ENCODE measurements at places on chromosomes 12 and 14.
A peak's percentile ranks its signal among the peaks of the same experiment; 100 is the strongest.

DNA sequence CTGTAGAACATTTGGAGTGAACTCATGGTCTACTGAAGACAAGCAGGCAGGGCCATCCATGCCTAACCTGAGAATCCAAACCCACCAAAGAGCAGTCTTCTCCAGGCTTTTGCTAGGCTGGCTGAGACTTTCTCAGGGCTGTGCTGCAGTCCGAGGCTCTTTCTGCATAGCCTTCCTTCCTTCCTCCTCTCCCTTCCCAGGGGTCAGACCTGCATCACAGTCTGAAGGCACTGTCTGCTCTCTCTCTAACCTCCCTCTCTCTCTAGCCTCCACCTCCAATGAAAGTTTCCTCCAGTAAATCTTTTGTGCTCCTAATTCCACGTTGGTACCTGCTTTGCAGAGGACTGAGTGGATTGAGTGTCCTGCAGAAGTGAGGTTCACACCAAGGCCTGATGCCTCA, 6.4 kb upstream of the WSCD2 start:
- DNase-seq: no peak

GRCh38 chr12:45655186-45655585, 74.3 kb upstream of the ARID2 start:
- DNase-seq: peak; percentile 39

DNA sequence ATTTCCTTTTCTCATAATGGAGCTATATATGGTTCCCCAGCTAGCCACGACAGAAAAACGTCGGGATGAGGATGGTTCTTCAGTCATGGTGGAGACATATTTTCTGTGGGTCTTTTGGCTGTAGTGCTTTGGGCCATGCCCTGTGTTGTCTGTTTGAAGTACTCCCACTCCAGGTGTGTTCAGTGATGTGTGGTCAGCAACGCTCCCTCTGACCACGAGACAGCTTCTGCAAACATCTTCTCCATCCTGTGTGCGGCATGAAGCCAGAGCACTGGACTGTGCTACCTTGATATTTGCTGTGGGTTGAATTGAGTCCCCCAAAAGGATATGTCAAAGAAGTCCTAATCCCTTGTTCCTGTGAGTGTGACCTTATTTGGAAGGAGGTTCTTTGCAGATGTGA, 931.2 kb downstream of the NRXN3 start:
- DNase-seq: no peak

- no peak for DNase-seq
Observed at GRCh38 chr12:46071335-46071734, 81.0 kb upstream of the SCAF11 start.

- DNase-seq: no peak
Observed at GRCh38 chr12:25645427-25645826, 92.3 kb upstream of the LMNTD1 start.

DNA sequence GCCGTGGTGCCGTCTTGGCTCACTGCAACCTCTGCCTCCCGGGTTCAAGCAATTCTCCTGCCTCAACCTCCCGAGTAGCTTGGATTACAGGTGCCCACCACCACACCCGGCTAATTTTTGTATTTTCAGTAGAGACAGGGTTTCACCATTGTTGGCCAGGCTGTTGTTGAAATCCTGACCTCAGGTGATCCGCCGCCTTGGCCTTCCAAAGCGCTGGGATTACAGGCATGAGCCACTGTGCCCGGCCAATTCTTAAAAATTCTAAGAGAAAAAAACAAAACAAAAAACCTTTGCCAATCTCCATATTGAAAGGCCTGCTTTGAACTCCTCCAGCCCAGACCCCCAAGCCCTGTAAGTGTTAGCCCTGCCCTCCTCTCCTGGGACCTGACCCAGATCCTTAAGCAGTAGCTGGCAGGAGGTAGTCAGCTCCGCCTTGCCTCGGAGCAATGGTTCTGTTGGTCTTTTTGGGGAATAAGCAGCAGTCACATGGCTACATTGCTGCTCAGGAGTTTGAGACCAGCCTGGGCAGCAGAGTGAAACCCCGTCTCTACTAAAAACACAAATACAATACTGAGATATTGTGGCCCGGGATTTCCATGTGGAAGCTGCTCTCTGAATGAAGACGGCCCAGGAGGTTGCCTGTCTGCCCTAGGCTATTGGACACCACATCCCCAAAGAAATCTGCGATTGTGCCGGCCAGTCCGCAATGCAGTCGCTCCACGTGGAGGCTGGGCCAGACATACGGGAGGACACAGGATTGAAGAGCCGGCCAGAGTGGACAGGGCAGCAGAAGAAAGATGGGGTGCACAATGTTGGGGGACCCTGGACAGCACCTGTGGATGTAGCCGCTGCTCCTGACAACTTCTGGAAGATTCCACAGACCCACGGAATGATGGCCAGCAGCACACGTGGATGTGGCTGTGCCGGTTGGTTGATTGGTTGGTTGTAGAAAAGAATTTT, 28.8 kb upstream of the BEGAIN start:
- no peak for DNase-seq

GRCh38 chr14:79165471-79166090, 995.4 kb downstream of the NRXN3 start:
- DNase-seq: no peak

GRCh38 chr12:25785134-25785533, 173.3 kb upstream of the RASSF8 start:
- no peak for DNase-seq

GRCh38 chr14:30874120-30874998, at the start of gene COCH:
TSS of gene COCH (plus strand) at chr14:30874559. CDS start at chr14:30874939, 380 bp downstream.
- DNase-seq: peak; percentile 30

GRCh38 chr12:278046-278445, 15.4 kb upstream of the SLC6A13 start:
- DNase-seq: no peak

DNA sequence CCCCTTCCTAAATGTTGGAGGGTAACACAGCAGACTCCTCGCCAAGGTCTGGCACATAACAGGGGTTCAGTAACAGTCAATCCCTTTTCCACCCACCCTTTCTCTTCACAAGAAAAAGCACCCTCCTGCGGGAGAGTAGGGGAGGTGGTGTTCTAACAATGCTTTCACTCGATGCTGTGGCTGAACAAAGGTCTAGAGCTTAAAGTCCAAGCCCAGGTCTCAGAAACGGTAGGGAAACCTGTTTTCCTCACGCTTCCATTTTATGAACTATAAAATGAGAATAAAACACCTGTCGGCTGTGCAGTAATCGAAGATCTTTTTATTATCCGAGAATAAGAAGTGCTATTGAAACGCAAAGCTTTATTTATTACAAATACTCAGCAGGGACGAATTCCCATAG, 20.9 kb upstream of the CACNA2D4 start:
- no peak for DNase-seq

DNA sequence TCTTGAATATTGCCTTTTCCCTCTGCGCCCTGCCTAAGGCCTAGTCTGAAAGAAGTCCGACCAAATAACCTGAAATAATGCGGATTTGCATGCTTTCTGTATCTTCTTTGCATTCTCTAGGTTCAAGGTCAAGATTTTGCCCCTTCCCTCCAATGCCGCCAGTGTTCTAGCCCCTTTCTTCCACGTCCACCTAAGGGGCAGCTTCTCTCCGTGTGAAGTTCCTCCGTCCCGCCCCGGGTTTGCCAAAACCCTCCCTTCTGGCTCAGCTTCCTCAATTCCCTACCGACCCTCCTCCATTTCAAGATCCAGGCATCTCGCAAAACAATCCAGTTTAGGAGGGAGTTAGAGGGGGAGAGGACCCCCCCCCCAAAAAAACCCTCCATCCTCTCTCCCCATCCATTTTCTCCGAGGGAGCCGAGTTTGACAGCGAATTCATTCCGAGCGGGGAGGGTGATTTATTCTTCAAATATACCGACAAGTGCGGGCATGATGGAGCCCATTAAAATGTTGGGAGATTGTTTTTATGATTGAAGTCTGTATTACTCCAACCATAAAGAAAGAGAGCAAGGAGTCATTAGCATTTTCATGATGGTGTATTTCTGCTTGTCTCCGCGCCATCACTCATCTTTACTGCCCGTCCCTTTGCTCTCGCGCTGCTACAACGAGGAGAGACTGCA, 20.9 kb upstream of the ATP5MC2 start:
- DNase-seq: no peak

- no peak for DNase-seq
Observed at GRCh38 chr12:128684352-128684751, 139.4 kb downstream of the SLC15A4 start.

DNA sequence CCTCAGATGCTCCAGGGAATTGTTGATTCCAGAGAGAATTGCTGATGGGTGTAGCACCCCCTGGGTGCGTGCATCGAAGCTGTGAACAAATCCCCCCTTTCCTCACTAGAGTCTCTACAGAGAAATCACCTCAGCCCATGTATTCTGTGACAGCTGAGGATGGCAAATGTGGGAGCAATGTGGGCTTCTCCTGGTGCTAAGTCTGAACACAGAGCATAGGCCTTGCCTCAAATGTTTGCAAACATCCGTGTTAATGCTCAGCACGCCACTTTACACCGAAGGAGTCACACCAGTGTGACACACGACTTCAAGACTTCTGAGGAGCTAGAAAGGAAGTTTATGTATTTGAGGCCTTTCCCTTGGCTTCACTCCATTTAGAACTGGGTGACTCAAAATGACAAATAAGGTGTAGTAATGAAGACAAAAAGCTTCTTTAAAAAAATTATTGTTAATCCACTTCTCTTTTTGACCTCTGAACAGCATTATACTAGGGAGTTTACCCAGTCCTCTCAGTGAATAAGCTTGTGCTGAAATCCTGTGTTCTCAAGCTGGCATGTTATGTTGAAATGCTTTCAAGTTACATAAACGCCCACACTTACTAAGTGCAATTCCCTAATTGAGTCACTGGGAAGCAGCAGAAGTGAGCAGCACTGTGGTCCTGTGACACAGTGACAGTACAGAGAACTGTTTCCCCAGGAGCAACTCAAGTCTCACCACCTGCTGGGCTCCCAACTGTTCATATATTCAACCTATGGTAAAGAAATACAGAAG, 92.9 kb downstream of the FAR2 start:
- no peak for DNase-seq

- peak; percentile 87 for DNase-seq
Observed at GRCh38 chr14:24332268-24332993, 2.4 kb downstream of the ADCY4 start.

DNA sequence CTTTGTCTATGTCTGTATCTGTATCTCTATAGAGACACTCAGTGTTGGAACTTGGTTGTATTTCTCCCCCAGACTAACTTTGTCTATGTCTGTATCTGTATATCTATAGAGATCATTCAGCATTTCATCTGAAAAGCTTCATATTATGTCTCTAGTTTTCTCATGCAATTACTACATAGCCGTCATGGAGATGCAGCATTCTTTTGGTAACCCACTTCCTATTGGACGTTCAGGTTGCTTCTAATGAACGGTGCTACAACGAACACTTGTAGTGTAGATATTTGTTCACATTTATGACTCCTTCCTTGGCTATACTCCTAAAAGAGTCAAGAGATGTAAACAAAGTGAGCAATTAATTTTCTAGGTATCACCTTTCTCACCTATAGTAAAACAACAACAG, 81.5 kb upstream of the KCNA1 start:
- no peak for DNase-seq

DNA sequence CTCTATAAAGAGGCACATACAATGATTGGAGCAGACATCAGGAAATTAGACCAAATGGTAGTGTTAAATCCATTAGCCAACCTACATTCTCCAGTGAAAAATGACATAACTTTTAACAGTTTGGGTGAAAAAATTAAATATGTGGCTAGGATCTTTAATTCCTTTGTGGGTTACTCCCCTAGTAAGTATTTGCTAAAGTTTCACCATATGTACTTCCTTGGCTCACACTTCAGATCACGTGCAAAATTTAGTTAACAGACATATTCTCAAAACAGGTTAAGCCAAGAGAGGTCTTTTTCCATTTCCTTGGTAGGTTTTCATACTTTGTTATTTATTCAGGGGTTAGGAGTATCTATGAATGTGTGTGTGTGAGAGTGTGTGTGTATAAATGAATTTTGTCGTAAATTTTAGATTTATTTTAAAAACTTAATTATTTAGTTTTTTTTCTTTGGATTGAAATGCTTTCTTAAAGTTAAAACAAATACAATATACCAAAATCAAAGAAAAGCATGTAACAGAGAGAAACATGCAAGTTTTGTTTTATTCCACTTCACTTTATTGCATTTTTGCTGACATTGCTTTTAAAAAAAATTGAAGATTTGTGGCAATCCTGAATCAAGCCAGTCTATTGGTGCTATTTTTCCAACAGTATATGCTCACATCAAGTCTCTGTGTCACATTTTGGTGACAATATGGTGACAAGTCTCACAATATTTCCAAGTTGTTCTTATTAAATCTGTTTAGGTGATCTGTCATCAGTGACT, 258.7 kb downstream of the FLRT2 start:
- no peak for DNase-seq

GRCh38 chr12:89827592-89827991, 119.0 kb upstream of the ATP2B1 start:
- no peak for DNase-seq
